ENCODE measurements at places on chromosomes 1 and 21.
A peak's percentile ranks its signal among the peaks of the same experiment; 100 is the strongest.

DNA sequence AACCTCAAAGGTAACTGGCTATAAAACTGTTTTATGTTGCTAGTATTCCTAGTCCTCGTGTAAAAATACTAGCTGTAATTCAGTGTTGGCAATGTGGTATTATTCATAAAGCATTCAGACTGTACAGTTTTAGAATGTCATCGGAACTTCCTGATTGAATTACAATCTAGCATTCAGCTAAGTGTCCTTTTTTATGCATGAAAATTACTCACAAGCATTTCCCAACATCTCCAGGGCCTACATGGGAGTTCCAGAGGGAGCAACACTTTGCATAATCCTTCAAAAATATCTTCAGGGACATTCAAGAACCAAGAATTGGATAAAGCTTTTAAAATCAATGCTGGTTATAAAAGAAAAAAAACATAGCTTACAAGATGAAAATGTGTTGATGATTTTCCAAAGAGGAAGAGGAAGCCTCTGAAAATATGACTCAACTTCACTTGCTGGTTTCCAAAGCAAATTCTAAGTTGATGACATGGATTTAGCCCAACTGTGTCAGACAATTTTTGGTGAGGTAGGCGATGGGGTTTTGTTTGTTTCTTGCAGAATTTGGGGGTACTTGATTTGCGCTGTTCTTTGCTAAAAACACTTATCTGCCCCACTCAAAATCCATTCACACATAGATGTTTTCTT, 137.8 kb downstream of the SLC44A5 start:
- no peak for DNase-seq

- no peak for DNase-seq
Observed at GRCh38 chr1:29473161-29473855, 237.0 kb downstream of the PTPRU start.

- DNase-seq, result no peak
Observed at GRCh38 chr1:203932556-203932955, 71.2 kb downstream of the SNRPE start.

GRCh38 chr1:3864884-3865283, 7.6 kb downstream of the DFFB start:
- no peak for DNase-seq

DNA sequence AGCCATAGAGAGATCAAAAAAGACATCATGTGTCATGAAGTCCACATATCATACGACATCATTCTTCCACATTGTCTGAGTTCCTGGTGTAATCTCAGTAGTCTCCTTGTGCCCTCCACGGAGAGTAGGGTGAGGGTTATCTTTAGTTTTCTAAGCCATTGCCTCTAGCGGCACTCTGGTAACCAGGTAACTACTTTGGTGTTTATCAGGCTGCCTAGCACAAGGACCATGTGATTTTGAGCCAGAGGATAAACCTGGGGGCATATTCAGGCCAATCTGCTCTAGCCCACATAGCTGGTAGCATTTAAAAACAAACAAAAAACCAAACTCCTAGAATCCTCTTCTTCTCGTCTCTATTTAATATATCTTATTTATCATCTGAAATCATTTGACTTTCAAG, 147.4 kb downstream of the GDAP2 start:
- no peak for DNase-seq

DNA sequence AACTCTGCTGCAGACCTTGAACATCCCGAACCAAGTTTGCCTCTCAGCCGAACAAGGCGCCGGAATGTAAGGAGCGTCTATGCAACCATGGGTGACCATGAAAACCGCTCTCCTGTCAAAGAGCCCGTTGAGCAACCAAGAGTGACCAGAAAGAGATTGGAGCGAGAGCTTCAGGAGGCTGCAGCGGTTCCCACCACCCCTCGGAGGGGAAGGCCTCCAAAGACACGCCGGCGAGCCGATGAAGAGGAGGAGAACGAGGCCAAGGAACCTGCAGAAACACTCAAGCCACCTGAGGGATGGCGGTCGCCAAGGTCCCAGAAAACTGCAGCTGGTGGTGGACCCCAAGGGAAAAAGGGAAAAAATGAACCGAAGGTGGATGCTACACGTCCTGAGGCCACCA, 44.0 kb downstream of the ZBTB17 start:
- DNase-seq, result no peak

- no peak for DNase-seq
Observed at GRCh38 chr1:56331207-56331891, 248.0 kb downstream of the PLPP3 start.

DNA sequence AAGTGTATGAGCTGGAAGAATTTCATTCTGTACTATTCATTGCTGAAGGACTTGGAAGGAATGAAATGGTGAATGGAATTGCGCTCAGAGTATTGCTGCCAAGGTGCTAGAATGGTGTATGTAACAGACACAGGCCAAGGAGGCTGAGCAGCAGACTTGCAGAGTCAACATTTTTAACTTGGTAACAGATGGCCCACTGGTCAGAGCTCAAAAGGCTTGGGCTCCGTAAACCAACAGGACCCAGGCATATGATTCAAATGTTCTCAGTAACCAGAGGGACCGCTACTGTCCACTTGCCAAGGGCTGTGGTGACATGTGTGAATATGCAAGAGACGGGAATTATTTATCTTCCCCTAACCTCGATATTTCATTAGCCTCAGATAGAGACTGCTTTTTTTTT, 28.8 kb upstream of the PTGFRN start:
- no peak for DNase-seq

- DNase-seq, result peak; percentile 98
Observed at GRCh38 chr1:8077120-8077573, 51.0 kb upstream of the ERRFI1 start.

- peak; percentile 40 for DNase-seq
Observed at GRCh38 chr1:32925403-32926162, 24.4 kb upstream of the TMEM54 start.

- no peak for DNase-seq
Observed at GRCh38 chr1:247228133-247228532, 27.7 kb upstream of the VN1R5 start.
